ENCODE measurements at places on chromosomes 12 and 14.

DNA sequence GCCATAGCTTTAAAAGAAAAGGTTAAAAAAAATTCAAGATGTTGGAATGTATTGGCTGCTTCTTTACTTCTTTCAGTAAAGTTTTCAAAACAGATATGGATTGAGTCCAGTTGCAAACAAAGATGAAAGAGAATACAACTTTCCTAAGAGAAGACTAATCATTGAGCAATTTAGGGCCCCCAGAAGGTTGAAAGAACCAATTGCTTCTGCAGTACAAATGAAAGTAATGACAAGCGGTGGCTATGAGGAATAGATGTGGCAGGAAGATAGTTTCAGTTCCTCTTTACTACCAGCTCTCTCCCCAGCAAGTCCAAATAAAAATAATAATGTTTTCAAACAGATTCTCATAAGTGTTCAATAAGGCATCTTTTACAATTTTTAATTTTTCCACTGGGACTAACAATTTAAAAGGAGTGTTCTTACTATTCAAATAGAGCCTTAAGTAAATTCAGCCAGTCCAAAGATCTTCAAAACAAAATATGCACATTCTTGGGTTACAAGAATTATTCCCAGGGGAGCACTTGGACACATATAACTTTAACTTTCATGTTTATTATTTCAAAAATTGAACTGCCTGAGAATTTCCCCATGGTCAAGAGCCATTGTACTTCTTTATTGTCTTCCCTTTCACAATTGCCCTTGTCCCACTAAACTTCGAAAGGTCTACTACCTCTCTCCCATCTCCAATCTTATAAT lies 62.3 kb upstream of the PPP1R12A start:
- H3K4me1 ChIP-seq: peaks cover 3% of the 10 kb centered on the region
- no peak overlapping the region for H3K27ac ChIP-seq
- H3K27me3 ChIP-seq: no peaks in the 10 kb centered on the region

GRCh38 chr12:57218030-57218853 lies 1.6 kb downstream of the NXPH4 start:
- peaks cover 20% of the 10 kb centered on the region for H3K4me1 ChIP-seq
- H3K27me3 ChIP-seq: no peaks in the 10 kb centered on the region
- no peak overlapping the region for H3K27ac ChIP-seq
- H3K4me3 ChIP-seq: no peak overlapping the region

GRCh38 chr14:104897330-104898194 lies 27.1 kb upstream of the PLD4 start:
- H3K27me3 ChIP-seq: no peaks in the 10 kb centered on the region
- no peak overlapping the region for H3K27ac ChIP-seq
- peaks cover 4% of the 10 kb centered on the region for H3K4me1 ChIP-seq
- H3K4me3 ChIP-seq: no peak overlapping the region
- no peaks in the 10 kb centered on the region for H3K36me3 ChIP-seq

GRCh38 chr12:75390899-75391538 lies at the start of gene GLIPR1L2:
Gene GLIPR1L2 (plus strand): TSS chr12:75391089. CDS start chr12:75391117, 28 bp downstream.
- peaks cover 5% of the 10 kb centered on the region for H3K4me1 ChIP-seq
- peak within 1 kb of the TSS; percentile 75 for H3K4me3 ChIP-seq
- H3K27me3 ChIP-seq: no peaks in the 10 kb centered on the region
- peak; percentile 97 for DNase-seq
- no peaks in the 10 kb centered on the region for H3K36me3 ChIP-seq

- no peaks in the 10 kb centered on the region for H3K27me3 ChIP-seq
- no peaks in the 10 kb centered on the region for H3K4me1 ChIP-seq
- H3K4me3 ChIP-seq: no peak overlapping the region
- H3K36me3 ChIP-seq: no peaks in the 10 kb centered on the region
- no peak for DNase-seq
- H3K27ac ChIP-seq: no peak overlapping the region
These were observed 199.1 kb upstream of the CNOT2 start for GRCh38 chr12:70044167-70044566.

DNA sequence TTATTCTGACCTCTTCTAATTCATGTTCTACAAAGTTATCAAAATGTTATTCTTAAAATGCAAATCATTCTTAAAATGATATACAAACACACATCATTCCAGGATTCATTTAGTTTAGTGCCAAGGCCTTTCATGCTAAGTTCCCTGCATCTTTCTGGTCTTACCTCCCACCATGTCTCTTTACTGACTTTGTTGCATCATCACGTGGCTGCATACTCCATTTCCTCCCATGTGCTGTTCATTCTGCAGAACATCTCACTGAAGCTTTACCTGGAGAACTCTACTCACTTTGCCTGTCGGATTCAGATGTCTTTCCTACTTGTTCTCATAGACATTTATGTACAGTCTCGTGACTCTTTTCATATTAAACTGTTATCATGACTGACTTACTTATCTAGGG lies 278.1 kb downstream of the RAD51B start:
- H3K27me3 ChIP-seq: no peaks in the 10 kb centered on the region
- no peaks in the 10 kb centered on the region for H3K4me1 ChIP-seq
- H3K27ac ChIP-seq: no peak overlapping the region
- no peaks in the 10 kb centered on the region for H3K36me3 ChIP-seq
- H3K4me3 ChIP-seq: no peak overlapping the region

GRCh38 chr12:98469109-98469508 lies 46.3 kb upstream of the TMPO start:
- DNase-seq: no peak
- peak overlapping the region; percentile 87 for H3K27ac ChIP-seq
- H3K27me3 ChIP-seq: no peaks in the 10 kb centered on the region

- H3K27ac ChIP-seq: no peak overlapping the region
- no peaks in the 10 kb centered on the region for H3K4me1 ChIP-seq
- no peaks in the 10 kb centered on the region for H3K27me3 ChIP-seq
These were observed 132.2 kb upstream of the TMTC2 start for GRCh38 chr12:82554529-82554928.

DNA sequence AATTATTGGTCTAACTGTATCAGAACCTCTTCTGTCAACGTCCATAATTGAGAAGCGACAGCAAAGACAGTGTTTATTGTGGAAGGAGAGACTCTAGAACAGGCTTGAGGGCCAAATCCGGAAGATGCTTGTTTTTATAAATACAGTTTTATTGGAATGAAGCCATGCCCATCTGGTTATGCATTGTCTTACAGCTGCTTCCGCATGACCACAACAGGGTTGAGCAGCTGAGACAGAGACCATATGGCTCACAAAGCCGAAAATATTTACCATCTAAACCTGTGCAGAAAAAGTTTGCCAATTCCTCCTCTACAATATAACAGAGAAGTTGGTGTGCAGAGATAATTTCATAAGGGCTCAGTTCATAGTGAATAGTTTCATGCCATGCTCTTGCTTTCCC lies 24.5 kb downstream of the PRKAB1 start:
- peaks cover 13% of the 10 kb centered on the region for H3K4me1 ChIP-seq
- no peak overlapping the region for H3K27ac ChIP-seq
- H3K4me3 ChIP-seq: no peak overlapping the region
- H3K36me3 ChIP-seq: no peaks in the 10 kb centered on the region
- no peak for DNase-seq
- no peaks in the 10 kb centered on the region for H3K27me3 ChIP-seq

DNA sequence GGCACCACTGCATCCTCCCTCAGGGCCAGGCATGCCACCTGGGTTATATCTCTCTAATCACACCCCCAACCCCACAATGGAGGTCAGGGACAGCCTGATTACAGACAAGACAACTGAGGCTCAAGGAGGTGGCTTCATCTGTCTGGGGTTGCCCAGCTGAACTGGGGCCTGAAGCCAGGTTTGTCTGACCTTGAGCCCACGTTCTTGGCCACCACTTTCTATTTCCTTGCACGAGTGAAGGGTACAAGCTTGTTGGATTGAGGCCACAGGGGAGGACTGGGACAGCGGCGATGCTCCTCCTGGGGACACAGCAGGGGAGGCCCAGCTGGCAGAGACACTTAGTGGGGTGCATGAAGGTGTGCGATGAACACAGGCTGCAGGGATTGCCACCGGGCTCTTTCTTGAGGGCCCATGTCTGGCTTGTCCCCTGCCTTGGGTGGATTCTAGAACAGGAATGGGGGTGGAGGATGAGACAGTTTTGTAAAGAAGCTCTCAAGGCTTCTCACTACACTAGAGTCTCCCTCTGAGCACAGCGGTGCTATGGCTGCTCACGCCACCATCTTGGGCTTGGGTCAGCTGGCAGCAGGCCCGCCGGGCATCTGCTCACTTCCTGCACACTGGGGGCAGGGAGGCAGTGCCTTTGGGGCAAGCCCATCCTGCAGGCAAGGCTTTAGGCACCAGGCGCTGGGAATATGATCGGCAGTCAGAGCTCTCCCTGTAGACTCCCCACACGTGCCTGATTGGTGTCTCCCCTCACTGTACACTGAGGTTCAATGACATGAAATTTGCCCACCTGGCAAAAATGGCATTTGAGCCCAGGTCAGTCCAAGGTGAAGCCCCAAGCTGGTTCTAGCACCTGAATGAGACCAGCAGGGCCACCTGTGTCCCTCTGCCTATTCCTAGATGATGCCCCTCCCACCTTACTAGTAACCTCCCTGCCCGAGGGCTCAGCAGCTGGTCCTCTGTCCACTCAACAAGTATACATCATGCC lies 16.0 kb downstream of the RITA1 start:
- H3K36me3 ChIP-seq: no peaks in the 10 kb centered on the region
- no peak for DNase-seq
- H3K27me3 ChIP-seq: no peaks in the 10 kb centered on the region
- H3K4me3 ChIP-seq: no peak overlapping the region
- H3K27ac ChIP-seq: no peak overlapping the region

DNA sequence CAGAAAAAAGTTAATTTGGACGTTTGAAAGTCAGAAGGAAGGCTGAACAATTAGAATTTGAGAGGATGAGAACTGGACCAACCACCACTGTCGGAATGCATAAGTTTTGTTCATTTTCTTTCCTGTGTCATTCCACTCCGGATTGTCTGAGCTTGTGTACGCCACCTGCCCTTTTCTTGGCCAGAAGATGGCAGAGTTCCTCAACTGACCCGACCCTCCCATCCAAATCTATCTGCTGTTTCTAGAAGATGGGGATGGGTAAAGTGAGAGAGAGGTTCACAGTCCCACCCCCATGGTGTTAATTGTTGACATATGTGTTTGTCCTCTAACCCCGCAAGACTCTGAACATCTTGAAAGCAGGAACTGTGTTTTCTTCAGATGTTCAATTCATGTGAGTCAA lies 388.0 kb downstream of the VRK1 start:
- H3K27ac ChIP-seq: no peak overlapping the region
- peak; percentile 26 for DNase-seq
- H3K4me1 ChIP-seq: no peaks in the 10 kb centered on the region
- no peak overlapping the region for H3K4me3 ChIP-seq

GRCh38 chr12:9198012-9198411 lies 10.2 kb downstream of the PZP start:
- no peak for DNase-seq
- H3K4me1 ChIP-seq: no peaks in the 10 kb centered on the region
- no peaks in the 10 kb centered on the region for H3K36me3 ChIP-seq
- H3K27me3 ChIP-seq: no peaks in the 10 kb centered on the region
- no peak overlapping the region for H3K27ac ChIP-seq

DNA sequence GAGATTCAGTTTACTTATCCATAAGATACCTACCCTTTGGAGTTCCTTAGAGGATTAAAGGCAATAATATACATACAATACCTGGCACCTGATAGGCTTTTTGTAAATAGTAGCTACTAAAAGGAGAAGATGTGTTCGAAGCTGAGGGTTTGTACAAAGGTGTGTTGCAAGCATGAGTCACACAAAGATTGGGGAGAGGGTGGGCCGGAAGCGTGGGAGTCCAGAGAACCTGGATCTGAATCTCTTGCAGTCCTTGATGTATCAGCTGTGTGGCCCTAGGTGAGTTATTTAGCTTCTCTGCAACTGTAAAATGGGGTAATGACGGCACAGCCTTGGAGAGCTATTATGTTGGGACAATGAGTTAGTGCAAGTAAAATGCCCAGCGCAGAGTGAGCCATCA lies 61.6 kb upstream of the PSMC1 start:
- no peak overlapping the region for H3K4me3 ChIP-seq
- no peaks in the 10 kb centered on the region for H3K36me3 ChIP-seq
- H3K4me1 ChIP-seq: no peaks in the 10 kb centered on the region
- H3K27ac ChIP-seq: no peak overlapping the region
- no peak for DNase-seq

GRCh38 chr12:77979597-77980250 lies 149.0 kb downstream of the NAV3 start:
- DNase-seq: no peak
- no peaks in the 10 kb centered on the region for H3K4me1 ChIP-seq
- H3K27me3 ChIP-seq: no peaks in the 10 kb centered on the region
- no peaks in the 10 kb centered on the region for H3K36me3 ChIP-seq
- no peak overlapping the region for H3K27ac ChIP-seq

- no peak overlapping the region for H3K27ac ChIP-seq
- H3K4me3 ChIP-seq: no peak overlapping the region
- H3K27me3 ChIP-seq: no peaks in the 10 kb centered on the region
- no peaks in the 10 kb centered on the region for H3K36me3 ChIP-seq
These were observed 21.5 kb upstream of the ANO2 start for GRCh38 chr12:5966486-5967095.

GRCh38 chr12:131166717-131167116 lies 213.0 kb downstream of the ADGRD1 start:
- no peak for DNase-seq
- no peak overlapping the region for H3K27ac ChIP-seq
- no peak overlapping the region for H3K4me3 ChIP-seq
- H3K27me3 ChIP-seq: no peaks in the 10 kb centered on the region

DNA sequence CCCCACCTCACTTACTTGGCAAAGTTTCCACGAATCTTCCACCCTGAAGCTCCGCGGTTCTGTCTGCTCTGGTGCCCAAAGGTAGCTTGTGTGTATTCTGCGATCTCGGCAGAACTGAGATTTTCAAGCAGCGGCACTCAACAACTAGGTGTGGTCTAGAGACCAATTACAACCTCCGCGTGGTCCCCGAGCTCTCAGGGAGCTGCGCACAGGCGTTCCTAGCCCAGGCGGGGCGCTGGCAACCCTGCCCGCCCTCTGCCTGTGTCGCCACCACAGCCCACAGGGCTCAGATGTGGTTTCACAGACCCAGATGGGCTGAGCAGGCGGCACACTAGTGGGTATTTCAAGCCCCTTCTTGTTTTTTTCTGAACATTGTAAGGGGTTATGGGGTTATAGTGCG lies 1.5 kb upstream of the DIABLO start:
- no peak overlapping the region for H3K4me3 ChIP-seq
- no peaks in the 10 kb centered on the region for H3K36me3 ChIP-seq

GRCh38 chr14:60679566-60680258 lies 30.4 kb upstream of the SIX1 start:
- no peak for DNase-seq
- no peak overlapping the region for H3K4me3 ChIP-seq
- H3K27me3 ChIP-seq: no peaks in the 10 kb centered on the region
- no peak overlapping the region for H3K27ac ChIP-seq
- no peaks in the 10 kb centered on the region for H3K4me1 ChIP-seq

DNA sequence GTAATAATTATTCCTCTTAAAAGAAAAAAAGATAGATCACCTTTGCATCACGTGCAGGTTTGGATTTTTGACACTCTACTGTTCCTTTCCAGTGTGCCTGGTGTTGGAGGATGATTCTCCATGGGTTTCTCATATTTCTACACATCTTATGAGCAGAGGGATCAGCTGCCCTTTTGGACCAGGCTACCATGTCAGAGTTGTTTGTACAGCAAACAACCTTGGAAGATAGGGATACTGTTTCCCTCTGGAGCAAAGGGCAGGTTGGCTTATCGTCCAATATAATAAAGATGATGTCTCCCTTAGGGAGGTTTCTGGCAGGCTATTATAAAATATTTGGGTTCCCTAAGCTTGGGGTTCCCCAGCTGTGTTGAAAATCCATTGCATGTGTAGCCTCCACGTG lies 42.1 kb downstream of the DAO start:
- H3K4me3 ChIP-seq: no peak overlapping the region
- DNase-seq: no peak
- H3K4me1 ChIP-seq: no peaks in the 10 kb centered on the region
- H3K27ac ChIP-seq: no peak overlapping the region
- H3K27me3 ChIP-seq: no peaks in the 10 kb centered on the region
